ENCODE measurements at places on chromosomes 2 and 18.

DNA sequence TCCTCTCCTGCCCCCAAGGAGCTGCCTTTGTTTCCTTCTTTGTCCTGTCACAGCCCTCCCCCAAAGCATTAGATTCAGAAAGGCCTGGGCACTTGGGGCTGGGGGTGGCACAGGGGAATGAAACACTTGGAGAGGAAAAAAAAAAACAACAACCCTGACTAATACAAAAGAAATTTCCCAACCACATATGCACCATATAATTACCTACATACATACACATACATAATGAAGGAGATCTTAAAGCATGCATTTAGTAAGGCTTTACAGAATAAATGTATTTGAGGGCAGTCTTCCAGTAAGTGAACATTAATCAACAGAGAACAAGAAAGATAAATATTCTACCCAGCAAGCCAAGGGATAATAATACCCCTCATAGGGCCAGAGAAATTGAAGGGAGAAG is 70.0 kb upstream of the PPP1CB start:
- no peak for DNase-seq

DNA sequence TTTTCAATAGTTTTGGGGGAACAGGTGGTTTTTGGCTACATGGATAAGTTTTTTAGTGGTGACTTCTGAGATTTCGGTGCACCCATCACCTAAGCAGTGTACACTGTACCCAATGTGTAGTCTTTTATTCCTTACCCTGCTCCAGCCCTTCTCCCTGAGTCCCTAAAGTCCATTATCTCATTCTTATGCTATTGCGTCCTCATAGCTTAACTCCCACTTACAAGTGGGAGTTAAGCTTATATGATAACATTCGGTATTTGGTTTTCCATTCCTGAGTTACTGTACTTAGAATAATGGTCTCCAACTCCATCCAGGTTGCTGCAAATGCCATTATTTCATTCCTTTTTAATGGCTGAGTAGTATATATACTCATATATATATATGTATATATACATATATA is 90.9 kb upstream of the ACSL3 start:
- no peak for DNase-seq

- no peak for DNase-seq
Measured at GRCh38 chr2:161370981-161371380, 45.1 kb upstream of the TBR1 start.

DNA sequence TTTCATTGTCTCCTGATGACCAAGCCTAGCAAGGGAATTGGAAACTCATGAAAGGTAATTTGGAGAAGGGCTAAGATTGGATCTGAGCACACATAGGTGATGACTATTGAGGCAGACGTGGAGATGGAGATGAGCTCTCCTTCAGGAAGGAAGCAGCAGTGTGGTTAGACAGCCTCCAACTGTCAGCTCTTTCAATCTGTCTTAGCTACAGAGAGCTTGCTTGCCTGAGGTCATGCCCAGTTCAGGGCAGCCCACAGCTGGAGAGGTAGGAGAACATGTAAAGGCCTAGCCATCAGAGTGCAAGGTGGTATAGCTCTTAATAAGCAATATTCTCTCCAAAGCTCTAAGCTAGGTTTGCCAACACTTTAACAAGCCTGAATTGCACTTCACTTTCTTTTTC is 79.2 kb downstream of the THSD7B start:
- no peak for DNase-seq

GRCh38 chr18:45139478-45139877 is 458.8 kb downstream of the SETBP1 start:
- DNase-seq: no peak

GRCh38 chr18:60446821-60447220 is 74.2 kb upstream of the MC4R start:
- DNase-seq: peak; percentile 11

DNA sequence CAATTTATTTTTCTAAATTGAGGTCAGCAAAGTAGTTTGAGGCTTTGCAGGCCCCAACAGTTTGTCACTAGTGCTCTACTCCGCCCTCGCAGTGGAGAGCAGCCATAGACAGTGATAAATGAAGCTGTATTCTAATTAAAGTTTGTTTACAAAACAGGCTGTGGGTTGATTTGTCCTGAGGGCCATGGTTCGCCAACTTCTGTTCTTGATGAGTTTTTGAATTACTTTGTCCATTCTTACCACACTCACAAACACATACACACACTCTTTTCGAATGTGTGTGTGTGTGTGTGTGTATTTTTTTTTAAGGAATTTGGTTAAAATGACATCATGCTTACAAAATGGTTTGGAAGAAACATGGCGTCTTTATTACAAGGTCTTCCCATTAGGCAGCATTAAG is 68.6 kb downstream of the MTCL1 start:
- DNase-seq: no peak

DNA sequence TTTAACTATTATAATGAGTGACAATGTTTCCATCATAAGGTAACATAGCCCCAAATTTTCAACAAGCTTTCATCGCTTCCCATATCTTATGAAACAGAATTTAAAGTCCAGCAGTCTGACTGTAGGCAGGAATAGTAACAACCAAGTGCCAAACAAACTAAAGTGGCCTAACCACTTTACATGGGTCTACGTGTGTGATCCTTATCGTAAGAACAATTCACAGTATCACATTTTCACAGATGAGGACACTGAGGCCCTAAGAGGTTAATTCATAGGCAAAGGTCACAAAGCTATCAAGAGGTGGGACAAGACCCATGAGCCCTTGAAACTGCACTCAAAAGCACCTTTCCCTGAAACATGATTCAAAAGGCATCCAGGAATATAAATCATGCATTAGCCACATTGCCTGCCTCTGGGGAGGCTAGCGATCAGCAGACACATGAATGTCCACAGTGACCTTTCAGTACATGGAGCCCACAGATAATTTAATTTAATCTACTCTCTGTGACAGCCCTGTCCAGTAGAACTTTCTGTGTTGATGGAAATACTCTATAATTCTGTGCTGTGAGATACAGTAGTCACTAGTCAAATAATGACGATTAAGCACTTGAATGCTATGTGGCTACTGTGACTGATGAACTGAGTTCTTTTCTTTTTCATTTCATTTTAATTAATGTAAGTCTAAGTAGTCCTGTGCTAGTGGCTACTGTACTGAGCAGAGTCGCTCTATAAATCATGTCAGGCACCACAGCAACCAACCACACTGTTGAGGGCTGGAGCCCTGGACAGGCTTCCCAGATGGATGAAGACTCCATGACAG is 30.3 kb downstream of the KIDINS220 start:
- no peak for DNase-seq

DNA sequence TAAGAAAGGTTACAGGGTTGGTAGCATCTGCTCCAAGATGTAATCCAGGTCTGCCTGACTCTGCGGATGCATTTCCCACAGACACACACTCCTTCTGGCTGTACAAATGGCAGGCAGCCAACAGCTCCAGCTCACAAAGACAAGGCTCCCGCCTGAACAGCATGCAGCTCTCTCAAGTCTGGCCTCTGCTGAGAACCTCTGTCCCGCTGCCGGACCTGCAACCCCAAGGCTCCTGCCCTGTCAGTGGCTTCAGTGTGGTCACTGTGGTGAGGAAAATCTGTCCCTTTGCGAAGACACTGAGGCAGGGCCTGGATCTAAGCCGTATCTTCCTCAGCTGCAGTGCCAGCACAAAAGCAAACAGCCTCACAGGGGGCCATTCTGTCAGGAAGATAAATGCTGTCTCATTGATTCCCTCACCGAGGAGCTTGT is 469.3 kb upstream of the MEX3C start:
- no peak for DNase-seq

- DNase-seq: no peak
Measured at GRCh38 chr18:37428288-37428974, 137.2 kb downstream of the CELF4 start.

- DNase-seq: no peak
Measured at GRCh38 chr2:41905597-41906337, 142.1 kb upstream of the PKDCC start.

- no peak for DNase-seq
Measured at GRCh38 chr2:28512607-28512965, 16.7 kb downstream of the PLB1 start.

- no peak for DNase-seq
Measured at GRCh38 chr2:105845976-105846375, 101.3 kb downstream of the NCK2 start.

- DNase-seq: peak; percentile 8
Measured at GRCh38 chr18:32714571-32715148, 58.2 kb downstream of the KLHL14 start.

- DNase-seq: no peak
Measured at GRCh38 chr2:100321866-100322820, at the start of gene LONRF2. LONRF2 (minus strand) TSS chr2:100322501; CDS start chr2:100322093, 408 bp downstream.

- peak; percentile 1 for DNase-seq
Measured at GRCh38 chr2:210199186-210199765, 26.0 kb downstream of the ACADL start.

DNA sequence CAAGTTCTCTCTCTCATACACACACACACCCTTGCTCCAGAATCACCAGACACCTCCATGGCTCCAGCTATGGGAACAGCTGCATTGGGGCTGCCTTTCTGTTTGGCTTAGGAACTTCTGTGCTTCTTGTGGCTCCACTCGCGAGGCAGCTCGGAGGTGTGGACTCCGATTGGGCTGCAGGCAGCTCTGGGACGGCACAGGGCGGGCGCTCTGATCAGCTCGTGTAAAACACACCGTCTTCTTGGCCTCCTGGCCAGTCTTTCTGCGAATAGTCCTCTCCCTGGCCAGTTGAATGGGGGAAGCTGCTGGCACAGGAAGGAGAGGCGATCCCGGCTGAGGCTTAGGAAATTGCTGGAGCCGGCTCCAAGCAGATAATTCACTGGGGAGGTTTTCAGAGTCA is 22.4 kb downstream of the FOSL2 start:
- DNase-seq: no peak
